Germinal center (tissue), 1 donor: ENCODE measurements at places on chromosomes 2 and 18.

GRCh38 chr2:193475038-193475437, 1280.3 kb upstream of the TMEFF2 start:
- no peak for DNase-seq

DNA sequence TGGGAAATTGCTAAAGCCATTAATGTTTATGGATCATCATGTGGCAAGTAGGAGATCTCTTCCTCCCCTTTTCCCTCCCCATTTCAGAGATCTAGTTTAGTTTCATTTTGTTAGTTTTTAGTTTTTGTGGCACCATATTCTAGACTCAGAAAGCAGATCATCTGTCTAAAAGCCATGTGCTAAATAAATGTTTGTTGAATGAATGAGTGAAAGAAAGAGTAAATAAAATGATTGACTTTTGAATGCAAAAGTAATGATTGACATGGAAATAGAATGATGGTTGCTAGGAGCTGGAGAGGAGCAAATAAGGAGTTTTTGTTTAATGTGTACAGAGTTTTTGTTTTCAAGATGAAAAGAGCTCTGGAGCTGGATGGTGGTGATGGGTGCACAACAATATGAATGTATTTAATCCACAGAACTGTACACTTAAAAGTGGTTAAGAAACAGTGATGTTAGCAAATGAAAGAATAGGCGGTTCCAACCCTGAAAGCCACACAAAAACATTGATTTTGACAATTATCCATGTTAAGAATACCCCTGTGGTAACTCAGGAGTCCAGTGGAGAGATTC, 23.6 kb downstream of the TMEM178A start:
- DNase-seq, result no peak

DNA sequence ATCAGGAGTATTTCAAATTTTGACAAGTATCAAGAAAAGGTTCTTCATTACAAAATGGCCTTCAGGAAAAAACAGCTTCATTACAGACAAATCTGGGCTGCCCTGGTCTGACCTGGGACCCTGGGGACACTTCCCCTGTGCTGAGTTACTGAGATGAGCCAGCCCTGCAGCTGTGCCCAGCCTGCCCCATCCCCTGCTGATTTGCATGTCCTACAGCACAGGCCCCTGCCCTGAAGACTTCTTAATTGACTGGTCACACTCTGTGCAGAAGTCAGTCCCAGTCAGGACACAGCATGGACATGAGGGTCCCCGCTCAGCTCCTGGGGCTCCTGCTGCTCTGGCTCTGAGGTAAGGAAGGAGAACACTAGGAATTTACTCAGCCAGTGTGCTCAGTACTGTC, 235.1 kb downstream of the ANKRD36B start:
- peak; percentile 10 for DNase-seq

DNA sequence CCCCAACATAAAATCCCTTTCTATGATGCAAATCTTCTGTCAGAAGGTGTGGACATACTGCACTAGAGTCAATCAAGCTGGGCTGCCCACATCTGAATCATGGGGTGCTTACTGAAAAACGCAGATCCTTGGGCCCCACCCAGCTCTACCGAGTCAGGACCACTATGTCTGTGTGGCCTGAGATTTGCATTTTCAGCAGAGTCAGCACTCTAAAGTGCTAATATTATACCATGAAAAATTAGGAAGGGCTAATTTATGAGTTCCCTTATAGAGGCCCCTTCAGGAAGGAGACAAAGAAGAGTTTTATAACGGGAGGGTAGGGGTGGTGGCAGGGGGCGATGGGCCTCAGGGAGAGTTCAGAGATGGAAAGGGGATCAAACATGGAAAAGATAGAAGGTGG, 163.3 kb upstream of the NABP1 start:
- DNase-seq, result no peak

DNA sequence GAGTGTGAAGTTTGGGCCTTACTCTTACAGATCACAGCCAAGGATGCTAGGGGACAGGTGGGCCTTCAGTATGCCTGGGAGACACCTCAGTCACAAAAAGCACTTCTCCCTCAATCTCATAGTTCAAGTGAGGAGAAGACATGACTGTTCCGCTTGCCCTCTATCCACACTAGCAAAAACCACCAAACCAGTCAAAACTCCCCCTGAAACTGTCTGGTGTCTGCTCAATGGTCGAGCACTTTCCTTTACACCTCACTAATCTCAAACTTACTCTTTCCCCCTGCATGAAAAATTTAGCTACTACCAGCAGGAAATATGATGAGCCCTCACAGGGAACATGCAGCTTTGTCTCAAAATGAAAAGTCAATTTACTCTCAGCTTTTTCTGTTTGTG, 232.2 kb downstream of the TRIB2 start:
- no peak for DNase-seq

- no peak for DNase-seq
Observed at GRCh38 chr2:118845005-118845521, 2.4 kb downstream of the EN1 start.

- no peak for DNase-seq
Observed at GRCh38 chr2:150097402-150097801, 390.1 kb downstream of the RND3 start.

- no peak for DNase-seq
Observed at GRCh38 chr2:81247648-81248047, 943.1 kb upstream of the LRRTM1 start.

GRCh38 chr18:7840411-7840810, 273.3 kb downstream of the PTPRM start:
- DNase-seq, result no peak

DNA sequence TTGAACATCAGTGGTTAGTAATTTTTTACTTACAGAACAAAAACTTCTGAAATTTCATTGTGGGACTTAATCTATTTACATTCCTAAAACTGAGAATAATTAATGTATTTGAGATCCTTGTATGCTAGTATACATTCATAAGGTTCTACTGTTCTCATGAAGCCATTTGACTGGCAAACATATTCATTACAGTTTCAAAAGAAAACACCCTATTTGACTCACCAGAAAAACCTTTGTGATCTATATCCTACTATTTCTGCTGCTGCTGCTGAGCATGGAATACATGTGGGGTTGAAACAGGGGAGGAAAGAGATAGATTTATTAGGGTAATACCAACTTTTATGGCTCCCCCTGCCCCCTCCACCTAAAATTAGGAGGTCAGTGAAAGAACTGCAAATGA, 21.8 kb downstream of the MARS2 start:
- no peak for DNase-seq
